ENCODE measurements at places on chromosomes 13 and 19.

- DNase-seq: no peak
Measured at GRCh38 chr13:94716016-94716415, 3.7 kb upstream of the SOX21 start.

DNA sequence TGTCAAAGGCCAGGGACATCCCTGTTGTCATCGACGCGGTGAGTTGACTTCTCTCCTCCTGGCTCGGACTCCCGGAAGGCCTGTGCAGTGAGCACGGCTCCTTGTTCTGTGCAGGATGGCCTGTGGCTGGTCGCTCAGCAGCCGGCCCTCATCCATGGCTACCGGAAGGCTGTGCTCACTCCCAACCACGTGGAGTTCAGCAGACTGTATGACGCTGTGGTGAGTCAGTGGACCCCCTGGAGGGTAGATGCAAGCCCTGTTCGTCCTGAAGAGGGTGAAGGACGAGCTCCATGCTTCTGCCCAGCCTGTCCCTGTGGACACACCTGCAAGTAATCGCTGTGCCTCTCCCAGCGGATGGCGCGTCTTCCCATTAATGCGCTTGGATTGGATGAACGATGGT, 19.2 kb downstream of the NAXD start:
- no peak for DNase-seq

DNA sequence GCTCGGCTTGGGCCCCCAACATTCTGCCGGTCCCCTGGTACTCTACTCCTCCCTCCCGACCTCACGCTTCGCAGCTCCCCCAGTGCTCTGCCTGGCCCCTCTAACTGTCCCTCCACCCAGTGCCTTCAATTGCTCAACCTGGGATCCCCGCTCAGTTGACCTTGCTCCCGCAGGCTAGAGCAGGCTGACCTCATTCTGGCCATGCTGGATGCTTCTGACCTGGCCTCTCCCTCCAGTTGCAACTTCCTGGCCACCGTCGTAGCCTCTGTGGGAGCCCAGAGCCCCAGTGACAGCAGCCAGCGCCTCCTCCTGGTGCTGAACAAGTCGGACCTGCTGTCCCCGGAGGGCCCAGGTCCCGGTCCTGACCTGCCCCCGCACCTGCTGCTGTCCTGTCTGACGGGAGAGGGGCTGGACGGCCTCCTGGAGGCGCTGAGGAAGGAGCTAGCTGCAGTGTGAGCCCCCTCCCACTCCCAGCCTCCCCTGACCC, 3.6 kb downstream of the GTPBP3 start:
- DNase-seq: no peak

DNA sequence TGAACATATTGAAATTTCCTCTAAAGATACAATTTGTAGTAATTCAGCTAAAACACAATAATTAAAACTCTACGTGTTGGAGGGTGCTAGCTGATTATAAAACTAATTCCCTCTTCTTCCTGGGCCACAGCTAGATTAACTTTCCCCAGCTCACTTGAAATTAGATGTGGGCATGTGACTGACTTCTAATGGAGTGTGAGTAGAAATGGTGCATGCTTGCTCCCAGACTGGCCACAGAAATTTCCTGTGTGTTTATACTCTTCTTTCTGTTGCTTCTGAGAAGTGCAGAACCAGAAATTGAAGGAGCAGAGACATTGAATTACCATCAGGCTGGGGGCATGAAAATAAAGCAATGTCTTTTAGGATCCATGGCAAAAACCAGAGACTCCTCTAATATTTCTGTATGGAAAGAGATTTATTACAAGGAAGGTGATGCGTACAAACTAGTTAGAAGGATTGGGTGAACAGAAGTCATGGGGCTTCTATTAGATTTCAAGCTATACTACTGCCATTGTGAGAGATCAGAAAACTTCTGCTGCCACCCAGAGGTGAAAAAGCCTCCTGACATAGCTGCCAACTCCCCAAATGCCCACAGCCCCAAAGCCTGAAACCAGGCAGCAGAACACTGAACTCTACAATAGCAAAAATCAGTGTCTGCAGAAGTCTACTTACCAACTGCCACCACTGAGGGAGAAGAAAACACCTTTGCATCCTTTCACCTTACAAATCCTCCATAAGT, 379.2 kb upstream of the MIR17HG start:
- no peak for DNase-seq

DNA sequence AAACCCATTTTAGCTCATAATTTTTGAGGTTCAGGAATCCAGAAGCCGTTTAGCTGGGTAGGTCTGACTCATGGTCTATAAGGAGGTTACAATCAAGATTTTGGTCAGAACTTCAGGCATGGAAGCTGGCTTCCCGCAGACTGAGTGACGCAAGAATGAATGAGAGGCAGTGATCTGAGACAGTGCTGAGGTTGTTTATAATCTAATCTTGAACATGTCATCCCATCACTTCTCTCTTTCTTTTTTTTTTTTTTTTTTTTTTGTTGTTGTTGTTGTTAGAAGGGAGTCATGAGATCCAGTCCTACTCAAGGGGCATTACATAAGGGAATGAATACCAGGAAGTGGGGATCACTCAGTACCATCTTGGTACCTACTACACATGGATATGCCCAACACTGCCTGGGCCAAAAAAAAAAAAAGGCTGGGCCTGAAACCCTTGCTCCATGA, 217.4 kb downstream of the DLEU7 start:
- no peak for DNase-seq

DNA sequence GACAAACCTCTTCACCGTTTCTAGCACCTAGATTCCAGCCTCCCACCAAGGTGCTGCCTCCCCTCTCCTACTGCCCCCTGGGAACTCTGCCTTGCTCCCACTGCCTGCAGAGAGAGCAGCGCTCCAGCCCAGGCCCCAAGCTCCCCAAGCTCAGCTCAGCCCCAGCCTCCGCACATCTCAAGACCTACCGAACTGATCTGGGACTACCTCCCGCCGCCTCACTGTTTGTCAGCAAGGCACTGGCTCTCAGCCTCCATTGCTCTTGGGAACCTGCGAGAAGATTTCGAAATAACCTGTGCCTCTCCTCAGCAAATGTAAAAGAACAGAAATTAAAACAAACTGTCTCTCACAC, 92.4 kb upstream of the GPR183 start:
- DNase-seq: no peak

- no peak for DNase-seq
Measured at GRCh38 chr13:109868578-109869311, 82.4 kb upstream of the IRS2 start.

DNA sequence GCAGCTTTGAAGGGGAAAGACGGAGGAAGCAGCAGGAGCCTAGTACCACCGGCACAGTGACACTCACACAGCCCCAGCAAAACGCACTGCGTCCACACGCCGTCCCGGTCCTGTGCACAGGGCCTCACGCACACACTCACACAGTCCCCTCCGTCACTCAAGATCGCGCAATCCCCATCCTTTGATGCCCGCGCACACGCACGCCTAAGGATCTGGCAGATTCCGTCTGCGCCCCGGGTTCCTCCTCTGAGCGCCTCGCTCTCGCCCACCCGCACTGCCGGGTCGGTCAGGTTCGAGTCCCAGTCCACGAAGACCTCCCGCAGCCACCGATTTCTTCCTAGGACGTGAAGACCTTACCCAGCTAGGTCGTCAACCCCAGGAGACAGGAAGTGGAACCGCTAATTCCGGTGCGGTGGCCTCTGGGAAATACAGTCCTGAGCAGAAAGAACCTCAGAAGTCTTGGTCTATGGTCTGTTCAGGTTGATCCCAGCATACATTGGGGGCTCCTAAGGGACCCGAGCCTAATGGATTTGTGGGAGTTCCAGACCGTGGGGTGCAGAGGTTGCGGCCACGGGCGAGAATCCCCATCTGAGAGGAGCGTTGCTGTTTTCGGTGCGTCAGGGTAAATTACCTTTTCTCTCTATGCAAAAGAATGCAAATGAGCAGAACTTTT, at the start of gene ZNF780B:
ZNF780B (minus strand) TSS at position 400 of the 673 bp plus-strand sequence. CDS start 5,899 bp downstream, outside the sequence.
- peak; percentile 24 for DNase-seq

GRCh38 chr19:6590258-6590826, 608 bp downstream of the CD70 start:
- DNase-seq: no peak

DNA sequence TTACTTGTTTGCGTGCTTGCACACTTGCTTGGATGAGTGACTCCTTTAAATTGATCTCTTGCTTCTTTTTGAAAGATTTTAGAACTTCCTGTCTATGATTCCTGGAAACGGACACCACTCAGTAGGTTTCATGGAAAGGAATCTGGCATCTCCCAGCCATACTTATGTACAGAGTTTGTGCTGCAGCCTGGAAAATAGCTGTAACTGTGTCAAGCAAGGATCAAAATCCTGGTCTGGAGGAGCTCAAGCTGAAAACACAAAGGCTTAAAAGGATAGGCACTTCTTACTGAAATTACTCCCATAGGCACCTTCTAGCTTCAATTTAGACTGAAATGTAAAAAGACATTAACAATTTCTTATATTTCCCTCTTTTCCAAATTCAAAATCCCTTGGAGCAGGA, 1.4 kb upstream of the FREM2 start:
- no peak for DNase-seq

- DNase-seq: no peak
Measured at GRCh38 chr19:16946951-16947940, 58.4 kb downstream of the F2RL3 start.

GRCh38 chr13:40927929-40928328, 91.2 kb downstream of the ELF1 start:
- no peak for DNase-seq

- DNase-seq: no peak
Measured at GRCh38 chr13:74229242-74229641, 95.0 kb upstream of the KLF12 start.

DNA sequence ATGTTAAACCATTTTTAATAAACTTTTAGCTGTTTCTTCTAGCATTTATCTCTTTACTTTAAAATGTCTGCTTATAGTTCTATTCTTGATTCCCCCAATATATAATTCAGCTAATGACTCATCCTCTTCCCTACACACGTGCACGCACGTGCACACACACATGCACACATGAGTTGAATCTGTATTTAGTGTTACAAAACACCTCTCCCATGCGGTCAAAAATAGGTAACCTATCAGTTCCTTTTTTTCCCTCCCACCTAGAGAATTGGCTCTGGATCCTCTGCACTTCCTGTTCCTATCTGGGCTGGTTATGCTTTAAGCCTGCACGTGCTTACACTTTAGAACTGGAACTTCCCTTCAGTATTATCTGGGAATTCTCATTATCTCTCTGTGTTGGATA, 144.1 kb downstream of the PAN3 start:
- DNase-seq: no peak

DNA sequence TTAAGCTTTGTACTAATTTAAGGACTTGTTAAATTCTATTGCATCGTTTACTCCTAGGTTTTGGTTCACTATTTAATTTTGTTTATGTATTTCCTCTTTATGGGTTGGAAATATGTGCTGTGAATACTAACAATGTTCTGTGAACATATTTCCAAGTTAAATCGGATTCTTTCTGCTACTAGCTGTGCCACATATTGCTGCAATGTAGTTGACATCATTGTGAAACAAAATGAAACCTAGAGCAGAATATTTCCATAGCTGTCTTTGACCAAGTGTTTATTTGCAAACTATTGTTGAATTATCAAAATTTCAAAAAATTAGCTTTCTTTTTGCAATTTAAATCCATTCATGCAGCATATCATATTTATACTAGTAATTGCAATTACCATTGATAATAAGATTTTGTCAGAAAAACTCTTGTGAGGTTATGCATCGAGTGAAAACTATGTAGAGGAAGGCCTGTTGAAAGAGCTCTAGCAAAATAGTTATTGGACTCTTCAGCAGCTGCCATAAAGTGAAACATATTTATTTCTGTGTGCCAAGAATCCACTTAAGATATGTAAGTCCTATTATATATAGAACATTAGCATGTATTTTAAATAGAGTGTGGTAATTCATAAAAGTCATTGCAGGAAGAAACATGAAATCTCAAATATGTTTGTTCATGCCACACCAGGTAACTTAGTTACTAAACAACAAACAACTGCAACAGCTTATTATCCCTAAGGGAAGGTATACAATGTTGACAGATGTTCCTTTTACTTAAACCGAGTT, 575.1 kb downstream of the SLITRK6 start:
- no peak for DNase-seq

- DNase-seq: no peak
Measured at GRCh38 chr13:24500977-24501376, 11.6 kb downstream of the PARP4 start.

GRCh38 chr13:107767119-107767518, 448.2 kb downstream of the LIG4 start:
- no peak for DNase-seq

DNA sequence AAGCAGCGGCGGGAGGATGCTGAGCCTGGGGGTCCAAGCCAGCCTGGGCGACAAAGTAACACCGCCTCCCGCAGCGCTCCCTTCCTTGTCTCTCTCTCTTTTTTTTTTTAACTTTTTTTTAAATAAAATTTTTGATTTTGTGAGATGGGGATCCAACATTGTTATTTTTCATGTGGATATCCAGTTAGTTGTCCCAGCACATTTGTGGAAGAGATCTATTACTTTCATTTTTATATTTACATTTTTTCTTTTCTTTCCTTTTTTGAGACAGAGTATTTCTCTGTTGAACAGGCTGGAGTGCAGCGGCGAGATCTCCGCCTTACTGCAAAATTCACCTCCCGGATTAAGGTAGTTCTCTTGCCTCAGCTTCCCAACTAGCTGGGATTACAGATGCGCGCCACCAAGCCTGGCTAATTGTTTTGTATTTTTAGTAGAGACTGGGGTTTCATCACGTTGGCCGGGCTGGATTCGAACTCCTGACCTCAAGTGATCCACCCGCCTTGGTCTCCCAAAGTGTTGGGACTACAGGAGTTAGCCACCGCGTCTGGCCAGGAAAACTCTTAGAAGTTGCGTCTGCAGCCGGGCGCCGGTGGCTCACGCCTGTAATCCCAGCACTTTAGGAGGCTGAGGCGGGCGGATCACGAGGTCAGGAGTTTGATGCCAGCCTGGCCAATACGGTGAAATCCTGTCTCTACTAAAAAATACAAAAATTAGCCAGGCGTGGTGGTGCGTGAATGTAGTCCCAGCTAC, 19.4 kb downstream of the ZNF816 start:
- no peak for DNase-seq

DNA sequence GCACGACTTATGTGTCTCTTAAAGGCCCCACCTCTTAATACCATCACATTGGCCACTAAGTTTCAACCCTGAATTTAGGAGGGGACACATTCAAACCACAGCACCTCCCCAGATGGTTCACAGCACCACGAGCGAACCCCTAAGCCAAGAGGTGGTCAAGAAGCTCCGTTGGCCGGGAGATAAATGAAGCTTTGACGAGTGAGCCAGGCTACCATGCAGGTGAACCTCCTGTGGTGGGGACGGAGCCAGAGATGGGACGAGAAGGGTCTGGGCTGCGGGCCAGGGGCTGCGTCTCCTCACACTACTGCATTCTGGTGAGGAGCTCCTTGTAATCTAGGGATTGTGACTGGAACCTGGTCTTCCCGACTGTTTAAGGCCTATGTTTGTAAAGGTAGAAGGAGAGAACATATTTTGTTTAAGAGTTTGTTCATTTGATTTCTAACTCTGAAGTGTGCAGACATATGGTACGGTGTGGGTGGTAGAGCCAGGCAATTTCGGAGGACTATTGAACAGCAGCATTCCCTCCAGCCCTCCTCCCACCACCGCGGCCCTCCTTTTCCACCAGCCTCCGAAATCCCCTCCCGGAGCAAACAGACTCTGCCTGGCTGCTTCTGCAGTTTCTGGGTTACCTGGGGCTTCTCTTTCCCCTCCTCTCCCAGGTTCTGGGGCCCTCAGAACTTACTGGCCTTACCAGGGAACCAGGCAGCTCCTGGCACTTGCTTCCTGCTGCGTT, 31.3 kb downstream of the SIAH3 start:
- DNase-seq: no peak
